Skin of body (tissue), 3 donors: ENCODE measurements at places on chromosomes 5 and 9. TPM values are rescaled to one million over a fixed set of nuclear protein-coding genes. Genes with fewer than 3 reads are reported as not detected.

DNA sequence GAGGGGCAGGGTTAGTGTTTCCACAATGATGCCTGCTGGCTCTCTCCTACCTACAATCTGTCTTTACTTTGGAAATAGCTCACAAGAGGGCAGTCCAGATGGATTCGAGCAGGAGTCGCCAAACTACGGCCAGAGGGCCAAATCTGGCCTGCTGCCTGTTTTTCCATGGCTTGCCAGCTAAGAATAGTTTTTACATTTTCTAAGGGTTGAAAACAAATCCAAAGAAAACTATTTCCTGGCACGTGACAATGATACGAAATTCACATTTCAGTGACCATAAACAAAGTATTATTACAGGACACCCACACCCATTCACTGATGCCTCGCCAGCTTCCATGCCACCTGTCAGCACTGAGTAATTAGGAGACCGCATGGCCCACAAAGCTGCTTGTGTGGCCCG is 162.9 kb upstream of the WWC1 start:
- DNase-seq, result no peak

DNA sequence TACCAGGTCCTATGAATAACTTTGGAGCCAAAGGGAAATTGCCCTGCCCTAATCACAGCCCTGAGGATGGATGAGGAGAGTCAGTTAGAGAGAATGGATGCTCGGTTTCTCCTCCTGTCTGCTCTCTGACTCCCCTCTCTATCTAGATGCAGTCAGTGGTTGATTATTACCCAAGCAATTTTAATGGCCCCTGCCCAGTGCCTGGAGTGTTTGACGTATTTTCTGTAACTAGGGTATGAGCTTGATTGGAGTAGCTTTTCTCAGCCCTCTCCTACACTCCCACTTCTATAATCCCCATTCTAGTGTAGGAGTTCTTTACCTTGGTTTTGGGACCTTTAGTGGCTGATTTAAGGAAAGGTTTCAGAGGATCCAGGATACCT is 60.4 kb downstream of the DOCK2 start:
- DNase-seq, result no peak

DNA sequence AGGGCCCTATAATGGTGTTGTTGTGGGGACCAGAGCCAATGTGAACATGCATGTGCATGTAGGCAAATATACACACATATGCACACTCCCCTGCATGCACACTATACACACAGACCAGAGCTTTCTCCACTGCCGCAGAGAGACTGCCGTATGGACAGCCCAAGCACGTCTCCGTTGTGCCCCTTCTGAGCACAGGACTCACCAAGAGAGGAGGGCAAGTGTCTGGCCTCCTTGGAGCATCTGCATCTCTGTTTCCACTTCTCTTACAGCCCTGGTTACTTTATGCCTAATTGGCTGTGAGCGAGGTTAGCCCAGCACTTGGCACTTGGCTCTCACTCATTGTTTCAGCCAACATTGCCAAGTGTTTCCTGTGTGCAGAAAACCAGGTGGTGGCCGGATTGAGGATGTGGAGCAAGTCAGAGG is 30.4 kb downstream of the CSF2 start:
- DNase-seq, result no peak

IARS1 gene
- total RNA-seq, result 123 TPM

GRCh38 chr9:127711831-127712274 is 3.6 kb downstream of the PTRH1 start:
- DNase-seq, result no peak

DNA sequence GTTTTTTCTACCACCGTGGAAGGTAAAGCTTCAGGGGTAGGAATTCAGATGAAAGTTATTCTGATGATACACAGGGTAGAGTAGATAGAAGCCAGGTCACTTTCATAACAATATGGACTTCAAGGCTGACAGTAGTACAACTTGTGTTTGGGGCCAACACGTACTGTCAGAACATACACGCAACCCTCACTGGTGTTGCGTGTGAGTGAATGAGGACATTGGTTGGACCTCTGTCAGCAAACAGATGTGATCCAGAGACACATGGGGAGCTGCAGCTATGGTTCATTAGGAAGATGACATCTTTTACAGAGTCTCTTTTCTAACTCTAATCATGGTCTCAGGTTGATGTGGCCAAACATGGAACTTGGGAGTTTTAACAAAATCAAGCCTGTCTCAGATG is 70.1 kb upstream of the MOCS2 start:
- DNase-seq, result peak; percentile 50

GRCh38 chr5:41097642-41098041 is 26.5 kb upstream of the MROH2B start:
- no peak for DNase-seq

GRCh38 chr5:90097082-90097477 is 312.5 kb downstream of the CETN3 start:
- DNase-seq, result no peak

BNC2 gene
- total RNA-seq, result 30.8 TPM

DNA sequence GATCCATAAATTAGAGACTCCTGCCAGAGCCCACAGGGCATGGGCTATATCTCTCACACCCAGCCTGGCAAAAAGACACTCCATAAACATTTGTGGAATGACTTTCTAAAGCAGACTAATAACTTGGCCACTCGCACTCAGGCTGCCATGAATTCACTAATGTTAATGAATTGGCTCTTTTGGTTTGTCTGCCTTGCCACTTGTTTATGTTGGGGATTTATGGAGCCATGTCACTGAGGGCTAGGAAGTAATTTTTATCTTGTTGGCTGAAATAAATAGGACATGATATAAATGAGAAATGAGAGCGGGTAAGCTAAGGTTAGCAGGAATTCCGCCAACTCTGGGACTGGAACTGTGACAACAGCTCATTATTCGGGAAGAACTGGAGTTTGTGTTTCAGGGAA is 55.2 kb downstream of the DROSHA start:
- DNase-seq, result no peak

DNA sequence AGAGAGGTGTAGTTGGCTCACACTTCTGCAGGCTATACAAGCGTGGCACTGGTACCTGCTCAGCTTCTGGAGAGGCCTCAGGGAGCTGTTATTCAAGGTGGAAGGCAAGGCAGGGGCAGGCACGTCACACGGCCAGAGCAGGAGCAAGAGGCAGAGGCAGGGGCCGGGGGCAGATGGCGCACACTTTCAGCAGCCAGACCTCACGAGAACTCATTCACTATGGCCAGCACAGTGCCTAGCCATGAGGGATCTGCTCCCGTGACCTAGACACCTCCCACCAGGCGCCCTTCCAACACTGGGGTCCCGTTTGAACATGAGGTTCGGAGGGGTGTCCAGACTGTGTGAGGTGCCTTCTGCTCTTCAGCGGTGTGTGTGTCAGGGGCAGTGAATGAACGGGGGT is 71.0 kb upstream of the FCN1 start:
- no peak for DNase-seq

CDX1 gene
- 0.49 TPM for total RNA-seq

- DNase-seq, result no peak
Observed at GRCh38 chr9:6889868-6890267, 132.1 kb downstream of the KDM4C start.

GRCh38 chr9:10112070-10112469 is 500.7 kb downstream of the PTPRD start:
- DNase-seq, result no peak

DNA sequence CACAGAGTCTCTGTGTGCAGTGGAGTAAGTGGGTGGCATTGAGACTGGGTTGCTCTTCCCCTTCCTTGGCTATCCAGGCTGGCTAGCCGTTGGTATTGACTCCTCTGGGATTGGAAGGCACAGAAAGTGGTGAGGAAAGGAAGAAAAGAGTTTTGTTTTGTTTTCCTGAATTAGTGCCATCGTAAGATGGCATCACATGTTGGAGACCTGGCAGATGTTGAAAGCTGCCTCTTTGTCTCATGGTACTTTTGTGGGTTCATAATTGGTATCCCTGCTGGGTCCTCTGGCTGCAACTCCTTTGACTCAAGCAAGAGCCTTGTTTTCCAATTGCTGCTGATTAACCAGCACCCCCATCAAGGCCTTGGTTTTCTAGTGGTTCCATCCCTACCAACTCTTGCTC is 293.8 kb downstream of the PDE4D start:
- DNase-seq, result no peak

GRCh38 chr9:127979333-127980059 is 1.3 kb downstream of the EEIG1 start:
- DNase-seq, result no peak

DNA sequence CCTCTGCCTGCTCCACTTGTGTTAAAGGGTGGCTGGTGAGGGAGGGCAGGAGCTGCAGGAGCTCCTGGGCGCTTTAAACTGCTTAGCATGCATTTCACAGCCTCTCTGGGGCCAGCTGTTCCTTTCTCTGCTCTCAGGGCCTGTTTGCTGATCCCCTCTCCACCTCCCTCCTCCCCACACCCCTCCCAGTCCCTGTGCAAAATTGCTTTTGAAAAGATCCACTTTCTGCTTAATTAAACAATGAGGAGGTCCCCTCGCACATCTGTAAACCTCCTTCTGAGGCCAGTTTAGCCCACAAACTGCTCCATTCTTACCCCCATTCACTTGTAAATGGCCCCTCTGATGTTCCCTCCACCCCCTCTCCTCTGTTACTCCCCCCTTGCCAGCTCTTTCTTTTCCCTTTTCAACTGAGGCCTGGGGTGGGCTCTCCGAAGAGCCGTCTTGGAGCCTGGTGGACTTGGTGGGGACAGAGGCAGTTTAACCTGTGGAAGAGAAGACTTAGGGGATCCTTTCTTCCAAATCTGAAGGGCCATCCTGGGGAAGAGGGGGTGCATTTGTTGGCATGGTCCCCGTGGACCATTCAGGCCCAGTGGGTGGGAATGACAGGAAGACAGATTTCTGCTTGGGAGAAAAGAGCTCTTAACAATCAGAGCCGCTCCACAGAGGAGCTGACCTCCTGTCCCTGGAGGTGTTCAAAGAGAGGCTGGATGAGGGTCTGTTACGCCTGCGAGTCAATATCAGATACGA is 12.0 kb downstream of the URM1 start:
- no peak for DNase-seq

DNA sequence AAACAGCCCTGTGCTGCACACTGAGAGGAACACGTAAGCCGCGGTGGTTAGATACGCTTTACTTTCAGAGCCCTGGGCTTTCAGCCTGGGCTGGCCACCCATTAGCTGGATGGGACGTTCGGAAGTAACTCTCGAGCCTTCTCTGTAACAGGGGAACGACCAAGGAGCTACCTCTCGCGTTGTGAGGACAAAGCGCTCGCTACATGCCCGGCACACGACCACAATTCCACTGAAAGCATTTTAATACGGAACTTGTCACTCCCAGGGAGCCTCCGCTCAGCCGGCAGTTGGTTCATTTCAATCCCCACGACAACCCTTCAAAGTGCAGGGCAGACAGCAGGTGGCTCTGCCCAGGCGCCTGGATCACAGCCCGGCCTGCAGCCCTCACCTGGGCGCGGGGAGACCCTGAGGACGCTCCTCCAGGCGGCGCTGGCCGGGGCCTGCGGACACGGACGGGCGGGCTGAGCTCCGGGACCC is 368 bp downstream of the SURF1 start:
- DNase-seq, result no peak

DNA sequence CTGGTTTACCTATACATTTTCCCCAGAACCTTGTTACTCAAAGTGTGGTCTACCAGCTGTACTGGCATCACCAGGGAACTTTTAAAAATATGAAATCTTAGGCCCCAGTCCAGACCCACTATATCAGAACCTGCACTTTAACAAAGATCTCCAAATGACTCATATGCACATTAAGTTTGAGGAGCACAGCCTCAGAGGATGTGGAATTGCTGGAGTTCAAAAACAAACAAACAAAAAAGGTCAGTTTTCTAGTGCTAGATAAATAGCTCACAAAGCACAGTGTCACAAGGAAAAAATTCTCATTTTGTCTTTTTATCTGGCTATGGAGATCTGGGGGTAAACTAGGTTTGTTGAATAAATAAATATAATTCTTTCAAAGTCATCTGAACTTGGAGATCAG is 68.9 kb upstream of the ANKRD55 start:
- no peak for DNase-seq

DNA sequence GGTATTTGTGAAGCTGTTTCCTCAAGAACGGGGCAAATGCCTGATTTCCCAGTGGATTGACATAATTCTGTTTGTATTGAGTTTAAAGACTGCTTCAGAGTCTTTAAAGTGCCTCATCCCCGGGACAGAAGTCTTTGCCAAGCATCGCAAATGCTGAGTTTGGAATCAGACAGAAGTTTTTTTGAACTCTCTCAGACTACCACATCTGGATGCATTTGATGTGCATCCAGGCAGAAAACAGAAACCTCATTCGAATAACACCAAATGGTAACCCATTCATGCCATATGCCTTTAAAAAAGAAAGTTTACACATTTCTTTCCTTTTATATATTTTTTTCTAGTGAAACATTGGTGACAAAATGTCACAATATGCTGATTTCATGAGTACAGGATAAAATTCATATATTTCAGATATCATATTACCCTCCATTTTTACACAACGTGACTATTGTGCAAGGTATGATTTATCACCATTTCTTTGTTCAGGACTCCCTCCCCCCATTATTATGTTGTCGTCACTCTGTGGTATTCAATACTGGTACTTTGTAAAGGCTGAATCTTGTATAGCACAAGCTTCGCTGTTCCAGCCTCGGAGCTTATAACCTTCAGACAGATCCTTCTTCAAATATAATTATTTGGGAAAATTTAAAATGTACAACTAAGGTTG is 91.1 kb downstream of the ZNF608 start:
- DNase-seq, result peak; percentile 97

- no peak for DNase-seq
Observed at GRCh38 chr9:84439250-84439649, 98.7 kb upstream of the SLC28A3 start.

ZBTB6 gene
- total RNA-seq, result 23.5 TPM

CRB2 gene
- total RNA-seq, result 0.10 TPM

GRCh38 chr9:136624184-136624951 is 38.3 kb upstream of the EGFL7 start:
- no peak for DNase-seq

DNA sequence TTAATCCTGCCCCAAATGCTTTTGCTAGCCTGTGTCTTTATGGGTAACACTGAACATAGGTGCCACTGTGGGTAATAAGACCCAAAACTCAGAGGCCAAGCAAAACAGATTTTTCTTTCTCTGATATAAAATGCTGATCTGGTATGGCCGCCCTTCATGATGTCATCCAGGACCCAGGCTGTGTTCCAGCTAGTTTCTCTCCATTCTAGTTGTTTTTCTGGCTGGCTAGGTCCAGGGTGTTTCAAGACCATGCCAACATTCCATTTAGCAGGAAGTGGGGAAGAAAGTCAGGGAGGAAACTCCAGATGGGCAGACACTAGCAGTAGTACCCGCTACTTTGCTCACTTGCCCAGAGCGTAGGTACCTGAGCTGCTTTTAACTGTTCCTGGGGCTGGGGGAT is 183.9 kb upstream of the OTULINL start:
- DNase-seq, result no peak

DNA sequence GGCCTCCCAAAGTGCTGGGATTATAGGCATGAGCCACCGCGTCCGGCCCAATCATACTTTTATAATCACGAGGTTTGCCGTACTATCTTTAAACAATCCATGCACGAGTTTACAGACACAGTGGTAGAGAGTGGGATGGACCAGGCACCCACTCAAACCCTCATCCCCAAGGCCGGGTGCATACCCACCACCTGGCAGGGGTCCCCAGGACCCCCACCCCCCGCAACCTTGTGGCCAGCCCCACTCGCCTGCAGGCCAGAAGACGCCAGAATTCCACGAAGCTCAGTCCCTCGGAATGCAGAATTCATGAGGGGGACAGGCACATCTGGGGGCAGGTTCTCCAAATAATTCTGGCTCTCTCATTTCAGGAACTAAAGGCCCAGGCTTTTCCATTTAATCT is 17.1 kb downstream of the NACC2 start:
- no peak for DNase-seq

- DNase-seq, result no peak
Observed at GRCh38 chr9:76342858-76343257, 51.4 kb downstream of the RFK start.

PCDHAC2 gene
- 3.0 TPM for total RNA-seq

DCTN3 gene
- total RNA-seq, result 60.6 TPM

FBN2 gene
- 88.3 TPM for total RNA-seq
